T-helper 9 cell (primary cell): ENCODE measurements at places on chromosomes 12 and 14.

- no peak for DNase-seq
These were observed at the start of gene KDM2B for GRCh38 chr12:121580959-121581685. KDM2B (minus strand) TSS chr12:121581023; CDS start chr12:121580911, 112 bp downstream.

DNA sequence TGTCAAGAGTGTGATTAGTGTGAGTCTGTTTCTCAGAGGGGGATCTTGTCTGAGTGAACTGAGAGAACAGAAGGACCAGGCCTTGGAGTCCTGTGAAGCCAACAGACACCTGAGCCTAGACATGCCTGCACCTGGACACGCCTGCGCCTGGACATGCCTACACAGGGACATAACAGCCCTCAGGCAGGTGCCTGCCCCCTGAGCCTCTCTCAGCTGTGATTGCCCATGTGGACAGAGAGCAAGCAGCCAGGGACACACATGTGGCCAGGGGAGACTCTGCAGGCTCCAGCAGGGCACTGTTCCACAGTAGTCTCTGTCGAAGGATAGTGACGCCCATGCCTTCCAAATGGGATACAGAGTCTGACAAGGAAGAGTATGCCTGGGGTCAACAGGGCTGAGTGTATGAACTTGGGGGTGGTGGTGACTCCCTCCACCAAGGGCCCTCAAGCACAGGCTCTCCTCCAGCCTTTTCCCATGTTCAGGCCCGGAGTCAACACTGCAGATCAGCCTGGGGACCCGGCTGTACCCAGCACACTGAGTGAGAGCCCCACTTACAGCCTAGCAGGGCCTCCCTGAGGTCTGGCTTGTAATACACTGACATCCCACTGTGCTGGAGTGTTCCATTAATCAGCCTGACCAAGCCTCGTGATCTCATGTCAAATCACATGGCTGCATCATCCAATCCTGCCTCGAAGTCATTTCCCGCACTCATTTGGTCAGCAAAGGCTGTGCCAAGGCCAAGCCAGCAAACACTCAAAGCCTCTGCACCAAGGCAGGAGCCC lies 173.0 kb downstream of the CALM1 start:
- DNase-seq = no peak

DNA sequence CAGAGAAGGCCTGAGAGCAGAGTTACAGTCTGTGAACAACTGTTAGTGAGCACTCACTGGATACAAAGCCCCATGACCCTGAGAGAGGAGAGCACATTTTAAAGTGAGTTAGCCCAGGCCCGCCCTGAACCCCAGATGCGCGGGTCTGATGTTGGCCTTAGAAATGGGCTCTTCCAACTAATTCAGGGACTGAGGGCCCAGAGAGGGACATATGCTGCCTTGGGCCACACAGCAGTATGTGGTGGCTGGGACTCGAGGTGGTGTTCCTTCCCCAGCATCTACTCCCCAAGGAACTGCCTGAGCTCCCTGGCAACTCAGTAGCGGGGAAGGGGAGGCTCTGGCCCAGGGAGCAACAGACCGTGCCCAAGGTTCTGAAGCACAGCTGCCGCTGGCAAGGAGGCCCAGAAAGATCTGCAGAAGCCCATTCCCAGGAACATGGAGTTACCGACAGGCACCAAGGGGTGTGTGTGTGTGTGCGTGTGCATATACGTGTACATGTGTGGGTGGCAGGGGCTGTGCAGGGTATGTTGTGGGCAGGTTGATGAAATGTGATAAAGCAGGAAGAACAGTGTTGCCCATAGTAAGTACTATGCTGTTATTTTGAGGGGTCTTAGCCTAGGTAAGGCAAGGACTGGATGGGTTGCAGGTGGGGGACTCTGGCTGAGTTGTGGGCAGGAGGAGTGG lies 40.5 kb downstream of the KRT80 start:
- no peak for DNase-seq

- no peak for DNase-seq
These were observed 61.8 kb downstream of the RCOR1 start for GRCh38 chr14:102654298-102654697.

- no peak for DNase-seq
These were observed 38.2 kb downstream of the CACNA2D4 start for GRCh38 chr12:1880153-1880845.

GRCh38 chr12:79933532-79934264 lies 1.2 kb downstream of the PPP1R12A start:
- DNase-seq = no peak

DNA sequence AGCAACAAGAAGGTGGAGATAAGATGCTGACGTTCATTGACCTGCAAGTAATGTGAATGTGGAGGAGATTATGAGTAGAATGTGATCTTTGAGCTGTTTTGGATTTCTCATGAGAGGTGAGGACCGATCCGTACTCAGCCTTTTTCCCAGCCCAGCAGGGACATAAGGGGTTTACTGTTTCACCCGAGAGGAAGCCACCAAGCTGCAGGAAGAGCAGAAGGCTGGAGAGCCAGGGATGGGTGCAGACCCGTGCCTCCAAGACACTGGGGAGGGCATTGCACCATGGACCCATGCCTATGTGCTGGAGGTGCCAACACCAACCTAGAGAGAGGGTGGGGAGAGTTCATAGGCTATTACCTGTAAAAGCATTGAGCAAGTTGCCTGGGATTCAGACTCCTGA lies 206.0 kb upstream of the DIO3 start:
- DNase-seq = no peak

GRCh38 chr12:59093073-59093772 lies 172.9 kb upstream of the LRIG3 start:
- no peak for DNase-seq

DNA sequence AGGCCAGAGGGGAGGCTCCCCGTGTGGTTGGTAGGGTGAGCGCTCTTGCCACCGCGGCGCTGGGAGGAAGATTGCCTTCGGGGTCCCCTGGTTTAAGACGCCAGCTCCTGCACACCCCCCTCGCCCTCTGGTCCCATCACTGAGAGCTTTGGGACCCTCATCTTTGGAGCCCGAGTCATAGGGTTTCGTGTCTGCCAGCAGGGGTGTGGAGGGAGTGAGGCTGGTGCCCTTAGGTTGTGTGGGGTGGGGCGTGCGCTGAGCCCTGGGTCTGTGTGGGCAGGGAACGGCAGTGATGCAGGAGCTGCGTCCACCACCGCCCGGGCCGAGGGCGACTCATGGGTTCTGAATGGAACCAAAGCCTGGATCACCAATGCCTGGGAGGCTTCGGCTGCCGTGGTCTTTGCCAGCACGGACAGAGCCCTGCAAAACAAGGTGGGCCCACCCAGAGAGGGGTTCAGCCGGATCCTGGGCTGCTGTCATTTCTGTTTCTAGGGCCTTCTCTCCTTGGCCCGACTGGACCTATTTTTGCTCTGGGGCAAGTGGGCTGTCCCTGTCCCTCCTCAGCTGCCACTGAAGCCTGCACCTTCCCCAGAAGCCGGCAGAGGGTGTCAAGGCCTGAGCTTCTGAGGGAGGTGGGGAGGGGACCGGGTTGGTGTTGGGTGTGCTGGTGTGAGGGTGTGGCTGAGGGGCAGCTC lies 12.1 kb downstream of the ACADS start:
- no peak for DNase-seq
